Fibroblast of skin of right biceps (primary cell): ENCODE measurements at places on chromosomes 2 and 18.

- no peak for DNase-seq
Observed at GRCh38 chr2:219531639-219532377, 11.8 kb downstream of the CHPF start.

DNA sequence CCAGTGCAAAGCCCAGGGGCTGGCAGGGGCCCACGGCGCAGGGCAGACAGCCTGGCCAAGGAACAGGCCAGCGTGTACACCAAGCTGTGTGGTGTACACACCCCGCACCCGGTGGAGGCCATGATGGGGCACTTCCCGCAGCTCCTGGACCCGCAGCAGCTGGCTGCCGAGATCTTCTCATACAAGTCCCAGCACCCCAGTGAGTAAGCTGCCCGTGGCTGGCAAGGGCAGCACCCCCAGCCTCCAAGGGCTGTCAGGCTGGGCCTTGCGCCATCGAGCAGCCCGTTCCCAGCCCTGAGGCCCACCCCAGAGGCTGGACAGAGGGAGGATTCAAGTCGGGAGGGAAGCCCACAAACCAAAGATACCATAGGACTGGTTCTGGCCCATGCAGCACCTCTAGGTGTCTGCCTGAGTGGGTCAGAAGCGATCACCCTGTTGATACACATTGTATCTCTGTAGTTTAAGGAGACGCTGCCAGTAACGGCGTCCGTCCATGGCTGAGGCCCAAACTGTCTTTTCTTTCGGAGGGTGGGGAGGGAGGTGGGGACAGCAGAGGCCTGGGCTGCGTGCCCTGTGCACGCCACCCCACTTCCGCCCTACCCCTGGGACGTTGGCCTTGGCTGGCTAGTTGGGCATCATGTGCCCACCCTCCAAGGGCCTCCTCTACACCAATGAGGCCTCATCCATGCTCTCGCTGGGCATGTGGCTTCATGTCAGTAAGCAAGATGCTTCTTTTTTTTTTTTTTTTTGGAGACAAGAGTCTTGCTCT, 16.8 kb upstream of the MTERF4 start:
- DNase-seq, result no peak

GRCh38 chr2:220528180-220528675, 900.8 kb downstream of the SLC4A3 start:
- peak; percentile 33 for DNase-seq

- DNase-seq, result no peak
Observed at GRCh38 chr2:169838743-169839489, 11.7 kb downstream of the UBR3 start.

GRCh38 chr18:76130845-76131244, 364.2 kb downstream of the ZNF516 start:
- DNase-seq, result peak; percentile 22

DNA sequence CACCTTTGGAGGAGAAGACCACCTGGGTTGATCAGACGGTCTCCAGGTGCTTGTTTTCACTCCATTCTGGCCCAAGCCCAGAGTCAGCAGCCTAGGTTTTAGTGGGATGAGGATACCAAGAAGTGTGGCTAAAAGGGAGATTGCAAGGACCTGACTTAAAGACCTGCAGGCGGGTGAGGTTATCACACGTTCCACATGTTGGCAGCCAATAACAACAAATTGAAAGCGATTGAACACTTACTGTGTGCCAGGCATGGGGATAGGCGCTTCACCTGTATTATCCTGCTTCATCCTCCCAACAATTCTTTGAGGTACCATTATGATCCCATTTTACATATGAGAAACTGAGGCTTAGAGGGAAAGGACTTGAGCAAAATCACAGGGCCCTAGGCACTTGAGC, 5.0 kb downstream of the ARL4C start:
- no peak for DNase-seq
